ENCODE measurements at places on chromosomes 11 and 22.

GRCh38 chr11:69541501-69542313 is 60.2 kb downstream of the LINC01488 start:
- no peak for DNase-seq

- no peak for DNase-seq
These were observed 472.6 kb downstream of the NELL1 start for GRCh38 chr11:21142007-21142406.

- DNase-seq, result no peak
These were observed 27.2 kb downstream of the MMP10 start for GRCh38 chr11:102753267-102753666.

DNA sequence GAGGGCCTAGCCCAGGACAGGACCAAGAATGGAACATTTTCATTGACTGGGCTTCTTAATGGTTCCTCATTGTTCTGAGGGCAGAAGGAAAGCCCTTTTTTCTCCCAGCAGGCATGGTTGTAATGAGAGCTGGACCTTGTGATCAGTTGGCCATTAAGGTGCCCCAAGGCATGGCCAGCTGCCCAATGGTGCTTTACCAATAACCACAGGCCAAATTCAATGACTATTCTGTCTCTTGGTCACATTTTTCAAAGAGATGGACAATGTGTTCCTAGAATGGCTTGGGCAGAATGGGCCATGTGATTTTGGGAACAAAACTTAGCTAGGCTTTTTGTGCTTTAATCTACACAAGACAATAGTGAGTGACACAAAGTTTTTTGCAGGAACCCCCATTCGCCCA is 7.3 kb downstream of the NAV2 start:
- DNase-seq, result no peak

GRCh38 chr11:9489080-9489765 is 28.4 kb downstream of the ZNF143 start:
- DNase-seq, result no peak

DNA sequence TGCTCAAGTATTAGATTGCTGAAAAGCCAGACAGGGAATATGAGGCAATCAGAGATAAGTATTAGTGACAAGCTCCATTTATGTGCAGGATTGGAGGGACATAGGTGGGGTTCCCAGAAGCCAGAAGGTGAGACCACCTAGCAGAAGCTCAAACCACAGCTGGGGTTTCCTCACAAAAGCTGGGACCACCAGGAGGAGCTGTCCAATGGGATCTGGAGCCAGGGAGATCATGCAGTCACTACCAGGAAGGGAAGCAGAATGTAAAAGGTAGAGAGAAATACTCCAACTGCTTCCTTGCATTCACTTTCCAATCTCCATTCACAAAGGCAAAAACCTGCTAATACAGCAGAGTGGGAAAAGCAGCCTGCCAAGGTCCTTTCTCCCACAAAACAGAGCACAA is 5.2 kb upstream of the FSHB start:
- no peak for DNase-seq

DNA sequence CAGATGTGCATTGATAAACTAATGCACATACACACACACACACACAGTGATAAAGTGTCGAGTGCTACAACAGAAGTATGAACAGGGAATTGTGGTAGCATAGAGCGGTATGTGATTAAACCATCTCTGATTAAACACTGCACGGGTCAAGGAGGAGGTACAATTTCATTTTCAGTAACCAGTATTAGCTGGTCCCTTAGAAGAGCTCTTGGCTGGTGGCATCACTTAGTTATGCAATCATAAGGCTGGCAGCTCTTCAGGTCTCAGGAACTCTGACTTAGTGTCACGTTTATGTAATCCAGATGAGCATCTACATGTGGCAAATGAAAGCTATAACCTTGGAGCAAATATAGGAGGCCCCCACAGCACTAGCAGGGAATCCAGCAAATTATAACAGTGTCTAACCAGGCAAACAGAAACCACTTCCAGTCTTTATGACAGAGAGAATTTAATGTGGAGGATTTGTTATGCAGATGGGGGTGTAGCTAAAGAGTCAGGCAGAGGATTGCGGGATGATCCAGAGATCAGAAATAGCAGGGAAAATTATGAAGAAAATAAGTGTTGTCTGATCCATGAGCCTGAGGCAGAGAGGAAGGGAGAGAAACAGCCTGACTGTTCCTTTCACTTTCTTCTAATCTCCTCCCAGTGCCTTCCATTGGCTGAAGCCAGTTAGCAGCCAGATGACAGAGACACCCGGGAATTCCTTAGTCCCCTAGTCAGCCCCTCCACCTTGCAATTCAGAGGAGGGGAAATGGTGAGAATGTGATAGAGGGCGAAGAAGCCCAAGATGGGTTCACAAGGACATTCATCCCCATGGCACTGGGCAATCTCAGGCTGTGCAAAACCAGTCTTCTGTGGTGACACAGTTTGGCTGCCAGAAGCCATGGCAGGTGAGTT is 533.1 kb upstream of the TENM4 start:
- no peak for DNase-seq

GRCh38 chr11:6497069-6497839 is at the start of gene DNHD1:
Gene DNHD1, plus strand, starts transcription at chr11:6497280. Its CDS starts 936 bp downstream, at chr11:6498216.
- no peak for DNase-seq

- DNase-seq, result no peak
These were observed 11.9 kb downstream of the DKK3 start for GRCh38 chr11:11996321-11997048.

- DNase-seq, result no peak
These were observed 41.5 kb upstream of the CARD18 start for GRCh38 chr11:105181100-105181499.

GRCh38 chr22:38327805-38328204 is 10.6 kb upstream of the CSNK1E start:
- no peak for DNase-seq

DNA sequence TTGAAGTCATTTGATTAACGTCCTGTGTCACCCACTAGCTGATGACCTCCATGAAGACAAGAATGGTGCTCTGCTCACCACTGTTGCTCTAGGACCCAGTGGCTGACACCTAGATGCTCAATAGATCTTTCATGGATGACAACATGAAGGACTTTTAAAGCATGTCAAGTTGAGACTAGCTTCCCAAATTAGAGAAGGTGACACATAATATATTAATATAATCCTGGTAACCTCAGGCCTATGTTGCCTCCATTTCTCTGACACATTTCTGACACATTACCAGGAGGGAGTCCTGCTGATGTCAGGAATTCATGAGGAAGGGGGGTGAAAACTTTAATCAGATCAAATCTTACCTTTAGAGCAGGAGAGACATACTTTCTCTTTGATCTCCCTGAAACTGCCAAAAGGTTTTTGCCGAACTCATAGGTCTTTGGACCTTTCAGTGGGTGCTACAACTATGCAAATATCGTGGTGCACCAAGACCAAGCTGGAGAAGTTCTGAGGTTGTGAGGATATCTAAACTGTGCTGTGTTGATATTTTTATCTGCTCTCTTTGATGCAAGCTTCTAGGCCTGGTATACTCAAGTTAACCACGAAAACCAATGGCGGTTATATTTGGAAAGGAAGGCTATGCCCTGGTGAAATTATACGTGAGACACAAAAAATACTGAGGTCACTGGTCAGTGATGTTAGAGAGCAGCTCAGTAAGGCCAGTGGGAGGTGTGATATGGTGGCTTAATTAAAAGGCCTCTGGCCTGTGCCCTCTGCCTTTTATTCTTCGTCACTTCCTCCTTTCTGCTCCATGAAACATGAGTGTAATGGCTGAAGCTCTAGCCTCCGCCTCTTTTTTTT is 13.2 kb upstream of the AMPD3 start:
- DNase-seq, result no peak

DNA sequence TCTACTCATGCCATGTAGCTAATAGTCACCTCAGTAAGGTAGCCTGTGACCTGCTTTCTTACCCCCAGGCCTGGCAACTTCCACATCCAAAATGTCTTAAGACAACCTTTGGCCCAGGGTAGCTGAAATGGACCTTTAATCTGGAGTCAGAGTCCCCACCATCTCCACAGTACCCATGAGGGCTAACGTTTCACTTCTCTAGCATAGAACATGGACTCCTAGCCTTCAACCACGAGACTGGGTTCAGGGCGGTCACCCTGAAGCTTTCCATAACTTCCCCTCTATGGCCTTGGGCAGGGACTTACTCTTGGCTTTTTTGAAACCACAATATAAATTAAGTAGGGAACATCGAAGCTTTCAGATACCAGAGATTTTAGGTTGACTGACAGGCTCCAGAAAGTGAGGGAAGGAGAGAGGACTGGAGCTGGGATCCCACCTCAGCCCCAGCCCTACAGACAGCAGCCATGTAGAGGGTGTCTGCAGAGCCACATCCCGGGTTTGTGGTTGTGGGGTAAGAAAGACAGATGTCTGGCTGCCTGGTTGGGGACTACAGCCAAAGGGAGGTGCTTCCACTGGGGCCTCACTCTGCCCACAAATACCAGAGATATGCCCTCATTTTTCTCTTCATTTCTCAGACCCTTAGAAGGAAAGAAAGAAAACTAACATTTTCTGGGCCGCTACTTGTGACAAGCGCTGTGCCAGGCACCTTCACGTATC is 2.6 kb downstream of the TBC1D10A start:
- no peak for DNase-seq

- DNase-seq, result no peak
These were observed 26.9 kb upstream of the ALKBH3 start for GRCh38 chr11:43853781-43854180.

GRCh38 chr11:66676931-66677598 is 622 bp downstream of the RBM4B start:
- no peak for DNase-seq

- no peak for DNase-seq
These were observed 71.0 kb upstream of the TP53I11 start for GRCh38 chr11:45021692-45022141.
